ENCODE measurements at places on chromosomes 1 and 21. TPM values are rescaled to one million over a fixed set of nuclear protein-coding genes. Genes with fewer than 3 reads are reported as not detected.
A peak's percentile ranks its signal among the peaks of the same experiment; 100 is the strongest.

DNA sequence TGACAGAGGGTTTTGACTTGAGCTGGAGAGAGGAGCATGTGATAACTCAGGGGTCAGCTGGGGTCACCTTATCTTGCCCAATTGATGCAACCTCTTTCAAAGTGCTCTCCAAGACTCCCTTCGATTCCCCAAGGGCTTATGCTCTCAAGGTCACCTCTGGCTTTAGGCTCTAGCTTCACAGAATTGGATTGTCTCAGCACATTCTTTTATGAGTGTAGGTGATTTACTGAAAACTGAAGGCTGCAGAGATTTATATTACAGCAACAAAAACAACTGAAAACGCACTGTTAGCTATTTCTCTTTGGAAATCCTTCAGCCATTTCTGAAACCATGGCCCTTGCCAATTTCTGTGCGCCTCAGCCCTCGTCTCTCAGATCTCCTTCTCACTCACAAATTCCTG, 34.5 kb upstream of the MAP1LC3C start:
- H3K27ac ChIP-seq: no peak overlapping the region
- no peaks in the 10 kb centered on the region for H3K4me1 ChIP-seq
- no peaks in the 10 kb centered on the region for H3K36me3 ChIP-seq
- H3K27me3 ChIP-seq: no peaks in the 10 kb centered on the region
- no peak overlapping the region for H3K4me3 ChIP-seq

DNA sequence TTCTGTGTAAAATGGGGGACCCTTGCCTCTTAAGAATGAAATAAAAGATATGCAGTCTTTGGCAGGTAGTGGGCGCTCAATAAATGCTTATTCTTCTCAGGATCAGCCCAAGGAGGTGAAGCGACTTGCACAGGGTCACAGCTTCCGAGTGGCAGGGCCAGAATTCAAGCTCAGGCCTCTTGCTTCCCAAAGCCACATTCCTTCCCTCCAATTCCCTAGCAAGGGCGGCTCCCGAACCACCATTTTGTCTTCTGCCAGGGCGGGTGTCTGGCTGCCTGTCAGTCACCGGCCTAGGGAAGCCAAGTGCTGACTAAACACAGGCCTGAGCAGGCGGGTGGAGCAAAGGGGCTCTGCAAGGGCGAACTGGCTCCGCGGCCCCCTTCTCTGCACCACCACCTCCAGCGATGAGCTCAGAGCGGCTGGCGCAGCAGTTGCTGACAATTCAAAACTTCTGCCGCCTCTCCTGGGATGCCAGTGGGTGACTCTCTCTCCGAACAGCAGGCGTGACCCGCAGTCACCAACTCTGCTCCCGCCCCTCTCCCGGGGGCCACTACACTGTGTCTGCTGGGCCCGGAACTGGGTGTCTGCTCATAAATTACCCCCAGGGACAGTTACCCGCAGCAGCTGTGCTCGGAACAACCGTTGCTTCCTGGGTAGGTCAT, 10.8 kb downstream of the GPR3 start:
- DNase-seq: peak; percentile 71
- peak overlapping the region; percentile 1 for H3K27ac ChIP-seq
- H3K4me3 ChIP-seq: no peak overlapping the region
- H3K4me1 ChIP-seq: peaks cover 12% of the 10 kb centered on the region

GRCh38 chr1:171286032-171286705, 27.8 kb upstream of the FMO4 start:
- no peak for DNase-seq
- peaks cover 2% of the 10 kb centered on the region for H3K27me3 ChIP-seq
- H3K27ac ChIP-seq: no peak overlapping the region
- H3K4me3 ChIP-seq: no peak overlapping the region
- H3K36me3 ChIP-seq: no peaks in the 10 kb centered on the region

GRCh38 chr1:218377143-218377660, 32.1 kb downstream of the TGFB2 start:
- H3K4me1 ChIP-seq: no peaks in the 10 kb centered on the region
- H3K4me3 ChIP-seq: no peak overlapping the region
- no peak overlapping the region for H3K27ac ChIP-seq

GRCh38 chr1:225446595-225446960, 18.7 kb upstream of the LBR start:
- no peaks in the 10 kb centered on the region for H3K27me3 ChIP-seq
- H3K4me1 ChIP-seq: peaks cover 13% of the 10 kb centered on the region
- no peaks in the 10 kb centered on the region for H3K36me3 ChIP-seq
- DNase-seq: no peak
- no peak overlapping the region for H3K27ac ChIP-seq

- peaks cover 29% of the 10 kb centered on the region for H3K36me3 ChIP-seq
- H3K4me3 ChIP-seq: no peak overlapping the region
- no peak for DNase-seq
- no peak overlapping the region for H3K27ac ChIP-seq
- H3K27me3 ChIP-seq: no peaks in the 10 kb centered on the region
Observed at GRCh38 chr21:42758721-42759593, 105.5 kb downstream of the PDE9A start.

DNA sequence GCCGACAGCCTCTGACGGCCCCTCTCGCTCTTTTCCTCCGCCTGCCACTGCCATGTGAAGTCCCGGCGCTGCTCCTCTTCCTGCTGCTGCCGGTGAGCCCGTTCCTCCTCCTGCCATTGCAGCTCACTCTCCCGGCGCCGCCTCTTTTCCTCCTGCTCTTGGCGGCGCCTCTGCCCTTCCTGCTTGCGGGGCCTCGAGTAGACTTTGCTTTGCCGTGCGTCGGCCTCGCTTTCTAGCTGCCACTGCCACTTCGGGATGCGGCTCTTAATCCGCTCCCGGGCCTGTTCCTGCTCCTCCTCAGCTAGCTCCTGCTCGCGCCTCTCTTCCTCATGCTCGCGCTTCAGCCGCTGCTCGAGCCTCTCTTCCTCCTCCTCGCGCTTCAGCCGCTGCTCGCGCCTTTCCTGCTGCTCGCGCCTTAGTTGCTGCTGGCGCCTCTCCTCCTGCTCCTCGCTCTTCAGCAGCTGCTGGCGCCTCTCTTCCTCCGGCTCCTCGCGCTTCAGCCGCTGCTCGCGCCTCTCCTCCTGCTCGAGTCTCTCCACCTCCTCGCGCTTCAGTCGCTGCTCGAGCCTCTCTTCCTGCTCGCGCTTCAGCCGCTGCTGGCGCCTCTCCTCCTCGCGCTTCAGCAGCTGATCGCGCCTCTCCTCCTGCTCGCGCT, 4.3 kb downstream of the TCHH start:
- H3K27me3 ChIP-seq: peaks cover 54% of the 10 kb centered on the region
- peak overlapping the region; percentile 12 for H3K4me3 ChIP-seq
- H3K36me3 ChIP-seq: no peaks in the 10 kb centered on the region
- H3K27ac ChIP-seq: no peak overlapping the region

GRCh38 chr1:194710671-194711070, 1524.3 kb upstream of the B3GALT2 start:
- no peak overlapping the region for H3K27ac ChIP-seq
- H3K4me1 ChIP-seq: no peaks in the 10 kb centered on the region
- no peak overlapping the region for H3K4me3 ChIP-seq
- H3K36me3 ChIP-seq: no peaks in the 10 kb centered on the region
- no peak for DNase-seq
- H3K27me3 ChIP-seq: no peaks in the 10 kb centered on the region

- DNase-seq: no peak
- H3K4me1 ChIP-seq: peaks cover 4% of the 10 kb centered on the region
Observed at GRCh38 chr1:79716447-79716846, 709.9 kb upstream of the ADGRL4 start.

DNA sequence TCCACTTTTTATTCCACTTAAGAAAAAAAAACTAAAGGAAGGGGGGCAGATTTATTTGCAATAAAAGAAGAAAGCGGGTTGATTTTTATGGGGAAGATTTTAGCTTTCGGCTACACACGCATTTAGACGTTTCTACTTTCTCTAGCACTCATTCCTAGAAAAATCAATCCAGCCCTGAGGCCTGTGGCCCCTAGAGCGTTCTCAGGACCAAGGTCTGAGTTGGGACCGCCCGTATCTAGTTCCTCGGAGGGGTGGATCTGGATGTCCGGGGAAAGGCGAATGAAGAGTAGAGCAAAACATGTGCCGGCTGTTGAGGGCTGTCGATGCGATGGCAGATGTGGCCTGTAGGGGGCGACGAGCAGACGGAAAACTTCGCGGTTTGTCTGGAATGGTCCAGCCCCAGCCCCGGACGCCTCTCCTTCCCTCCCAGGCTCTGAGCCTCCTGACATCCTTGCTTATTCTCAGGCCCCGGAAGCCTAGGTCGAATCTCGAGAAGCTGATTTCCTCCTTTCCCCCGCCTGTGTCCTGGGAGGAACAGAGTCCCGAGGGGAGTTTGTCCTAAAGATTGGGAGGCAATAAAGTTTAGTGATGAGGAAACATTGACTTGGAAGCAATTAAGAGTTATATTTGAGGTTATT, 5.2 kb downstream of the FOXD3 start:
- no peak overlapping the region for H3K27ac ChIP-seq
- no peaks in the 10 kb centered on the region for H3K36me3 ChIP-seq
- H3K4me1 ChIP-seq: peaks cover 16% of the 10 kb centered on the region
- peak; percentile 97 for DNase-seq
- H3K27me3 ChIP-seq: no peaks in the 10 kb centered on the region

- no peak overlapping the region for H3K27ac ChIP-seq
- no peak overlapping the region for H3K4me3 ChIP-seq
- no peaks in the 10 kb centered on the region for H3K4me1 ChIP-seq
- no peaks in the 10 kb centered on the region for H3K36me3 ChIP-seq
- peak; percentile 68 for DNase-seq
Observed at GRCh38 chr1:66503841-66504470, 30.0 kb upstream of the SGIP1 start.

GRCh38 chr1:31951276-31951675, 13.1 kb upstream of the PTP4A2 start:
- no peak overlapping the region for H3K27ac ChIP-seq
- H3K4me3 ChIP-seq: no peak overlapping the region
- no peaks in the 10 kb centered on the region for H3K36me3 ChIP-seq

- H3K27me3 ChIP-seq: no peaks in the 10 kb centered on the region
- DNase-seq: no peak
- H3K4me1 ChIP-seq: no peaks in the 10 kb centered on the region
- no peak overlapping the region for H3K4me3 ChIP-seq
- peaks cover 19% of the 10 kb centered on the region for H3K36me3 ChIP-seq
- no peak overlapping the region for H3K27ac ChIP-seq
Observed at GRCh38 chr21:43692949-43693348, 26.0 kb upstream of the PDXK start.

DNA sequence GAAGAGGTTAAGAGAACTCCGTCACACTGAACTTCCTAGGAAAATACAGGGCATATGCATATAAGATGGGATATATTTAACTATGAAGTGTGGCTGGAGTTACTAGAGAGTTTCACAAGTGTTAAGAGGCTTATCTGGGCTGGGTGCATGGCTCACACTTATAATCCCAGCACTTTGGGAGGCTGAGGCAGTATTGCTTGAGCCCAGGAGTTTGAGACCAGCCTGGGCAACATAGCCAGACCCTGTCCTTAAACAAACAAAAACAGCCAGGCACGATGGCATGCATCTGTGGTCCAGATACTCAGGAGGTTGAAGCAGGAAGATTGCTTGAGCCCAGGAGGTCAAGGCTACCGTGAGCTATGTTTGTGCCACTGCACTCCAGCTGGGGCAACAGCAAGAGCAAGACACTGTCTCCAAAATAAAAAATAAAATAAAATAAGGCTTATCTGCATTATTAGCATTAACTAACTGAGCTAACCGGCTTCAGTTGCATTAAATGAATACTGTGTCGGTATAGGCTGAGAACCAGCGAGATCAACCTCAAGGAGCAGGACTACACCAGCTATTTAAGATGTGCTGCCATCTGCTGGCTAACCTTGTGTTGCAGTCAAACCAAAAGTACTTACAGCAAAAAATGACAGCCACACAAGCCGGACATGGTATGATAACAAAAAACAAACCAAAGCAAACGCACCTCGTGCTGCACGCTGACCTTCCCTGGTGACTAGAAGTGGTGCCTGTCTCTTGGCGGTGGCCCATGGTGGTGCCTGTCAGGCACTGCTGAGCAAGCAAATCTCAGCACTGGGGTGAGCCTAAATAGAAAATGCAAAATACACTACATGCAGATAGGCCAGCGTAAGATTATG, 19.7 kb upstream of the RBBP5 start:
- H3K36me3 ChIP-seq: no peaks in the 10 kb centered on the region
- H3K4me3 ChIP-seq: no peak overlapping the region
- no peaks in the 10 kb centered on the region for H3K4me1 ChIP-seq
- H3K27ac ChIP-seq: no peak overlapping the region
- no peaks in the 10 kb centered on the region for H3K27me3 ChIP-seq

DNA sequence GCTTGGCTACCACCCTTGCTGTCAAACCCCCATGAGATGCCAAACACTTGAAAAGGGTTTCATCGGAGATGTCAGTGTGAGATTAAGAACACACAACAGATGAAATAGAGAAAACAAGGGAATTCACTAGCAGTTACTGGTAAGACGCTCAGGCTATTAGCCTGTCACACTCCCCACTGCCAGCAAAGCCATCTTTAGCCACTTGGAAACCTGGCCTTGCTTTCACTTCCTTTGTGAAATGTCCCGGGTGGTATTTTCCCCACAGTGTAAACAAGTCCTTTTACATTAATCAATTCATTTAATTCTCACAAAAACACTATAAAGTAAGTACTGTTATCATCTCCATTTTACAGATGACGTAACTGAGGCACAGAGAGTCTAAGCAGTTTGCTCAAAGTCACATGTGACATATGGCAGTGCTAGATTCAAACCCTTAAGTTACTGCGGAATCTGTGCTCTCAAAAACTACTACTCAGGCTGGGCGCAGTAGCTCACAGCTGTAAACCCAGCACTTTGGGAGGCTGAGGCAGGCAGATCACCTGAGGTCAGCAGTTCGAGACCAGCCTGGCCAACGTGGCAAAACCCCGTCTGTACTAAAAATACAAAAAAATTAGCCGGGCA, 32.7 kb upstream of the KHDRBS1 start:
- H3K27me3 ChIP-seq: no peaks in the 10 kb centered on the region
- H3K4me3 ChIP-seq: no peak overlapping the region
- no peak for DNase-seq
- no peaks in the 10 kb centered on the region for H3K36me3 ChIP-seq

GRCh38 chr1:217017165-217017564, 293.9 kb upstream of the ESRRG start:
- H3K36me3 ChIP-seq: no peaks in the 10 kb centered on the region
- no peak for DNase-seq
- H3K27me3 ChIP-seq: no peaks in the 10 kb centered on the region
- H3K27ac ChIP-seq: no peak overlapping the region

DNA sequence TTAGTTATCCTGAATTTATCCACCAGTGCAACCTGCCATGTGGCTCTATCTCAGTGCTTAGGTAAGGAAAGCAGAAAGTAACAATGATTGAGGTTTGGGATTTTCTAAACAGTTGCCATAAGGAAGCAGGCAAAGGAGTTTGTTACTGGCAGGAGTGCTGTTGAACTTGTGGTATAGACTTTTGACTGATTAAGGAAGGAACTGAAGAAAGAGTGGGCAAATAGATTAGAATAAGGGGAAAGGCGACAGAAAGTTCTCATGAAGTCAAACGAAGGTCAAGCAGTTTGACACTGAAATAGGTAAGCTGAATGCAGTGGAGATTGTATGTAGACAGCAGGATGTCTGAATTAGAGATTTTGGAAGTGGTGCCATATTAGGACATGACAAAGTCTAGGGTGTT, 24.2 kb upstream of the CR2 start:
- DNase-seq: no peak
- no peaks in the 10 kb centered on the region for H3K36me3 ChIP-seq
- no peaks in the 10 kb centered on the region for H3K27me3 ChIP-seq
- no peak overlapping the region for H3K4me3 ChIP-seq
- no peaks in the 10 kb centered on the region for H3K4me1 ChIP-seq

GRCh38 chr1:69103705-69104385, 463.9 kb upstream of the LRRC7 start:
- H3K27ac ChIP-seq: no peak overlapping the region
- DNase-seq: no peak
- H3K4me3 ChIP-seq: no peak overlapping the region

The IFI44L gene
- not detected for total RNA-seq

The C1orf185 gene
- not detected for total RNA-seq

The RAVER2 gene
- total RNA-seq: 17.2 TPM

The ARHGEF10L gene
- total RNA-seq: 39.6 TPM

The DNAH14 gene
- total RNA-seq: 40.7 TPM

The NUCKS1 gene
- 461 TPM for total RNA-seq

The SASS6 gene
- 13.1 TPM for total RNA-seq

The HFM1 gene
- 0.99 TPM for total RNA-seq
